Left kidney (tissue), 8 donors: ENCODE measurements at places on chromosomes 13 and 19.

DNA sequence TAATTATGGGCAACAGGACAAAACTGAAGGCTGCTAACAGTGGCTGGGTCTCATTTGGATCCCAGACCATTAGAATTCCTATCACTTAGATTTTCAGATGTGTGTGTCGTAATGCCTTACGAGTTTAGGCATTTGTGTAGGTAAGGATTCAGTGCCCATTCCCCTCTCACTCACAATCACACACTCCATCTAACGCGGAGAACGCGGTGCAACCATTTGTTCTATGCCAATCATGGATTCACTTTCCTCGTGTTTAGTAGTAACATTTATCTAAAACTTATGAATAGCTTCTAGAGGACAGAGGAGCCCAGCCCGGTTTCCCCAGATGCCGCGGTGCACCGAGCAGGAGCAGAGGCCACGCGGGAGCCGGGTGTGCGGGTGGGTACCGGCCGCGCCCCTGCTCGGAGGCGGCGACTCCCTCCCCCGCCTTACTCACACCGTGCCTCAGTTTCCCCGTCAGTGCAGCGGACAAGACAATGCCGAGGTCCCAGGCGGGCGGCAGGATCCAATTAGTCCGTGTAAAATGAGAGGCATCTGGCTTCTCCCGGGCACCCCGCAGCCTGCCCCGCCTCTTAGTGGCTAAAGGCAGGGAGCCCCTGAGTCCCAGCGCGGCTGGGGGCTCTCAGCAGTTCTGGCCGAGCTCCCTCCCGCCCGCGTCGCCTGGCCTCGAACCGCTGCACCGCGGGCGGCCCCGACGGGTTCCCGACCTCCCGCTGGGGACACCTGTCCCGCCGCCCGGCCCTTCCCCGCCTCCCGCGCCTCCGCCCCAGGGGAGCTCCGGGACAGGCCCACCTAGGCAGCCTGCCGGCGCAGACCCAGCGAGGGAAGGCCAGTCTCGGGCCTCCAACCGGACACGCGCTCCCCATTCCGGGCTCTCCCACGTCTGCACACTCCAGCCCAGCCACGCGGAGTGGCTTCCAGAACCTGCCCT lies 5.9 kb upstream of the C1QTNF9B start:
- no peak for DNase-seq

- no peak for DNase-seq
Measured at GRCh38 chr19:38736036-38736412, 8.2 kb downstream of the CAPN12 start.

- no peak for DNase-seq
Measured at GRCh38 chr19:51108805-51109146, 567 bp upstream of the CTU1 start.

DNA sequence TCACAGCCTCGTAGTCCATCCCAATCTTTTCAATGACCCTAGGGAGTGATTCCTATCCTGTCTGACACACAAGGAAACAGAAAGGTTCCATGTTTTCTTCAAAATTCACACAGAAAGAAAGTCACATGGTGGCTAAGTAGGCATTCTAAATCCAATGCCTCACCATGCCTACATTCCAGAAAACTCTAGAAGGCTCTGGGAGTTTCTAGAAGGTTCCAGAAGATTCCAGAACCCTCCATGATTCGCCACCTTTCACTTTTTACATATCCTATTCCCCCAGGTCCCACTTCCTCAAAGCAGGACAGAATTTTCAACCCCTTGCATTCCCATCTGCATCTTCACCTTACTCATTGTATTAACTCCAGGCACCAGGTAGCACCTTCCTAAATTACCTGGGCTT lies 23.1 kb downstream of the GNG7 start:
- no peak for DNase-seq

DNA sequence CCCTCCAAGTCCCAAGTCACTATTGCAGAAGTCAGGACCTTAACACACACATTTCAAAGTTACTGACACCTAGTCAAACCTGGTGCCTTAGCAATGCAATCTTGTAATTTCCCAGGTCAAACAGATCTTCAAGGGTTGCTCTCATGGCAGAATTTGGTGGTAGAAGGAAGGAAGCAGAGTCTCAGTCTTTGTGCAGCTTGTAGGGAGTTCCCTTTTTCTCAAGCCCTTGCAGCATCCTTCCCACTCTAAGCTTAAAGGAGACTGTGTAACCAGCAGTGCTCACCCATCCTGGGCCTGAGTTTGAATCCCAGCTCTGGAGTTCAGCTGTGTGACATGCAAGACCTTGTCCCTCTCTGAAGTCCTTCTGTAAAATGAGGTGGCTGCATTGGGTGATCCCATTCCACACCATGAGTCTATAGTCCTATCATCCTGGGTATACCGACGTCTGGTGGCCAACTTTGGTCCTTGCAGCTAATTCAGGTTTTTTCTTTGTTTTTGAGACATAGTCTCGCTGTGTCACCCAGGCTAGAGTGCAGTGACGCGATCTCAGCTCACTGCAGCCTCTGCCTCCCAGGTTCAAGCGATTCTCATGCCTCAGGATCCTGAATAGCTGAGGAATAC lies 9.8 kb downstream of the SIGLEC10 start:
- DNase-seq: no peak

- no peak for DNase-seq
Measured at GRCh38 chr19:6239871-6240676, 39.7 kb downstream of the MLLT1 start.

DNA sequence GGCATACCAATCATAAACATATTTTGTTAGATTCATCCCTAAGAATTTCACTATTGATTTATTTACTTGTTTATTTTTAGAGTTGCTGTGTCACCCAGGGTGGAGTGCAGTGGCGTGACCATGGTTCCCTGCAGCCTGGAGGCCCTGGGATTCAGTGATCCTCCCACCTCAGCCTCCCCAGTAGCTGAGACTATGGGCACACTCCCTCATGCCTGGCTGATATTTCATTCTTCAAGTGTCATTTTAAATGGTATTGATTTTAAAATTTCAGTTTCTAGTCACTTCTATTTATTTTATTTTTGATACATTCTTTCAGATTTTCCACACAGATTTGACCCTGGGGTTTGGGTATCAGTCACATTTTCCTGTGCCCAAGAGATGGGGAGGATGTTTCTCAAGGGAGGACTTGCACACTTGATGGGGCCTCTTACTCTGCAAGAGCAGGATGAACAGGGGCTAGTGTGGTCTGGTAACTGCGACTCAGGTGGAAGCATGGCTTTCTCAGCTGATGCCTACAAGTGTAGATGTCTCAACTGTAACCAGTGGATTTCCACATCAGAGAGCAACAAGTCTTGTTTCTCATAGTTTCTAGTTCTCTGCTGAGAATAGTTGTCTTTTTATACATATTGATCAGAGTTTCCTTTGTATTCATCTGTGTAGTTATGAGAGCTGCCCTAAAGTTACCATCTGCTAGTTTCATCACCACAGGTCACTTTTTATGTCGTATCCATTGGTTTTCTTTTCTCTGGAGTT lies 40.2 kb downstream of the CCNE1 start:
- no peak for DNase-seq

GRCh38 chr13:40911341-40911740 lies 107.8 kb downstream of the ELF1 start:
- no peak for DNase-seq

DNA sequence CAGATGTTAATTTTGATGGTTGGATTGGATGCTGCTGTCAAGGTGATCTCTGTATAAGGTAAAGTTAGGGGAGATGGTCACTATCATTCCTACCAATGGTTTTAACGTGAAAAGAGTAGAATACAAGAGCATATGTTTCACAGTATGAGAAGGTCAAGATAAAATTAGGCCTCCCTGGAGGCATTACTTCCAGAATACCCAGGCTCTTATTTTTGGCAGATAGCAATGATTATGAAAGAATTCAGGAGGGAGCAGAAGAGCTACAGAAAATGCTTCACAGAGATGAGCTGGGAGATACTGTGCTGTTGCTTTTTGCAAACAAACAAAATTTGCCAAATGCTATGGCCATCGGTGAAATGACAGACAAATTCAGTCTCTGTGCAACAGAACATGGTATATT lies 547.5 kb upstream of the SPRY2 start:
- no peak for DNase-seq

- DNase-seq: no peak
Measured at GRCh38 chr13:114108894-114109293, 23.5 kb downstream of the RASA3 start.

- DNase-seq: no peak
Measured at GRCh38 chr13:95420501-95420900, 119.2 kb upstream of the ABCC4 start.

- DNase-seq: no peak
Measured at GRCh38 chr19:12695997-12696365, 450 bp downstream of the FBXW9 start.

- DNase-seq: no peak
Measured at GRCh38 chr13:44508562-44509077, 67.5 kb downstream of the TSC22D1 start.

- DNase-seq: no peak
Measured at GRCh38 chr13:98665638-98665995, 86.9 kb downstream of the SLC15A1 start.

DNA sequence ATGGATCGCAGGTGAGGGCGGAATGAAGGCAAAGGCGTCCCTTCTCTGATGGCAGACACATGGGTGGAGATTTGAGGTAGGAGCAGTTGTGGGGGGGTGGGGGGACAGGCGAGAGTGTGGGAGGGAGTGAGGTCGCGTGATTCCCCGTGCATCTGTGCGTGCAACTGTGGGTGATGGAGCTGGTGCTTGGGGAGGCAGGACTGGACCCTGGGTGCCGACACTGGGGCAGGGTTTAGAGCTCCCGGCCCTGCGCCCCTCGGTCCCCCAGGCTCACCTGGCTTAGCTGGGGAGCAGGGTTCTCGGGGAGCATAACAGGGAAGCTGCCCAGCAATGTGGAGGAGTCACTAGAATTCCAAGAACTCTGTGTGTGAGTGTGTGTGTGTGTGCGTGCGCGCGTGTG lies 3.4 kb downstream of the TMPRSS9 start:
- DNase-seq: no peak

GRCh38 chr13:20609145-20609544 lies 42.2 kb downstream of the IFT88 start:
- DNase-seq: no peak

DNA sequence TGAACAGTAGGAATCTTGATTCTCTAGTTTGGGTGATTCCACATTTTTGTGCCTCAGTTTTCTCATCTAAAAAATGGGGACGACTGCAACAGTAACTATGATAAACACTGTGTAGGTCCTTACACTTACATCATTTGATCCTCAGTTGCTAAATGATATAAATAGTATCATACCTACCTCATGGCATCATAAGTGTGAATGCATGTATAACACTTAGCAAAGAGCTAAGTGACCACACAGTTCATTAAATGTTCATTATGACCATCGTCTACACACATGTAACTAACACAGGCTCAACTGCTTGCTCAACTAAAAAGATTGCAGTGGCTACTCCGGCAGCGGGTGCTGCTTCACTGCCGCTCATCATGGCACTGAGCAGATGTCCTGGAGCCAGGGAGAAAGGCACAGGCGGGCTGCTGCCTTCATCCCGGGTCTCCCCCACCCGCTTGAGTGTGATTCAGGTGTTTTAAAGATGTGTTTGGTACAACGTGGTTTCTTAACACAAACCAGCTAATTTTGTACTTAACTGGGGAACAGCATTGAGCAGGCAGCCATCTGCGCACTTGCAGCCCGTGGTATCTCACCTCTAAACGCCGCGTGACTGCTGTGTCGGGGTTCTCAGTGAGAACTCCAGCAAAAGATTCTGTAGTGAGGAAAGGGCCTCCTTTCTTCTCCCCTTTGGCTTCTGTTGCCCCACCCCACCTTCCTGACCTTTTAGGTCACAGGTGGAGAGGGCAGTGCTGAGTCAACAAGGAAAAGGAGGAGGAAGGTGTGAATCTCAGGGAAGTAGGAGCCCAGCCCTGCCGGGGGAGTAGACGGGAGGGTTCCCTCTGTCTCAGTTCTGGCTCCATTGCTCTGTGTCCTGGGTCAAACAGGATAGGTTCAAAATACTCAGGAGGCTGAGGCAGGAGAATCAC lies 11.7 kb upstream of the ACTN4 start:
- DNase-seq: no peak

GRCh38 chr19:12660980-12661379 lies 5.6 kb downstream of the MAN2B1 start:
- DNase-seq: no peak

GRCh38 chr19:10718205-10719196 lies 622 bp downstream of the DNM2 start:
- DNase-seq: no peak
